ENCODE measurements at places on chromosomes 5 and 9.

- DNase-seq, result no peak
Observed at GRCh38 chr5:61687371-61687770, 355.3 kb downstream of the ZSWIM6 start.

DNA sequence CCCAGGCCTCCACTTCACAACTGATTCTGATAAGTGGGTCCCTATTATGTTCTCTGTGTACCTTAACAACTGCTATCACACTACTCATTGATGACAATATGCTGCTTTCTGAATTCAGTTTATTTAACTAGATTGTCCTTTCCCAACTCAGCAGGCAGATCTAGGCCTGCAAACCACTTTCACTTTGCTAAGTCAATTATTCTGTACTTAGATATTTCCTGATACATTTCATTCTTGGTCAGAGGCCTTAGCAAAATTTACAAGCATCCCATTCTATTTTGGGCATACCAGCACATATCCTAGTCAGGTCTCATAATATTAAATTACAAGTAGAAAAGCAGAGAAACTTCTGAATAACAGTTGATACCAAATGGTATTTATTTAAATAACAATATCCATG, 235.7 kb upstream of the HAPLN1 start:
- no peak for DNase-seq

- DNase-seq, result no peak
Observed at GRCh38 chr5:41517909-41518308, 7.5 kb upstream of the PLCXD3 start.

GRCh38 chr9:129416821-129417539, 203.9 kb downstream of the C9orf50 start:
- no peak for DNase-seq

- DNase-seq, result no peak
Observed at GRCh38 chr5:610011-610743, 2.0 kb upstream of the CEP72 start.

DNA sequence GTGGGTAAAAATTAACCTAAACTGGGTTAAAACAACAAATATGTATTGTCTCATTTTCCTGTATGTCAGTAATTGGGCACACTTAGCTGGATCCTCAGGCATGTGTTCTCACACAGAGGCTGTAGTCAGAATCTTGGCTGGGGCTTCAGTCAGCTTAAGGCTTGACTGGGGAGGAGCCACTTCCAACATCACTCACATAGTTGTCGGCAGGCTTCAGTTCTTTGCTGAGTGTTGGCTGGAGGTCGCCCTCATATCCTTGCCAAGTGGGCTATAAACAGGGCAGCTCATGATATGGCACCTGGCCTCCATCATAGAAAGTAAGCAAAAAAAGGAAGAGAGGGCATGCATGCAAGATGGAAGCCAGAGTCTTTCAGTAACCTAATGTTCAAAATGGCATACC, 173.0 kb downstream of the GIN1 start:
- no peak for DNase-seq

DNA sequence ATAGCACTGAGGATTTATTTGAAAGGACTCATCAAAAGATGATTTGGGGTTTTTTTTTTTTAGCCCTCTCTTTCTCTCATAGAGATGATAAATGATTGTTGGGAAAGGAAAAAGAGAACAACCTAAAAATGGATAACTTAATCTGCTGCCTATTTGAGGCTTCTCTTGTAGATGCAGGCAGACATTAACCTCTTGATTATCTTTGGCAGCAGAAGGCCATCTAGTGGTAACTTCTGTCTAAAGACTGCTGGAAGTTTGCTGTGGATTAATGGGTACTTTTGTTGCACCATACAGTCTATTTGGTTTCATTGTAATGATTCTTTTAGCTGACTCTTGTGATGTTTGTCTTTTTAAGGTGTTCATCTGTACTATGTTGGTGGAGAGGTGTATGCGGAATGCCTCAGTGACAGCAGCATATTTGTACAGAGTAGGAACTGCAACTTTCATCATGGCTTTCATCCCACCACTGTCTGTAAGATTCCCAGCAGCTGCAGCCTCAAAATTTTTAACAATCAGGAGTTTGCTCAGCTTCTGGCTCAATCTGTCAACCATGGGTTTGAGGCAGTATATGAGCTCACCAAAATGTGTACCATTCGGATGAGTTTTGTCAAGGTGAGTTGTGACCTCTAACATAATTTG, 18.8 kb downstream of the SMIM32 start:
- DNase-seq, result peak; percentile 15

DNA sequence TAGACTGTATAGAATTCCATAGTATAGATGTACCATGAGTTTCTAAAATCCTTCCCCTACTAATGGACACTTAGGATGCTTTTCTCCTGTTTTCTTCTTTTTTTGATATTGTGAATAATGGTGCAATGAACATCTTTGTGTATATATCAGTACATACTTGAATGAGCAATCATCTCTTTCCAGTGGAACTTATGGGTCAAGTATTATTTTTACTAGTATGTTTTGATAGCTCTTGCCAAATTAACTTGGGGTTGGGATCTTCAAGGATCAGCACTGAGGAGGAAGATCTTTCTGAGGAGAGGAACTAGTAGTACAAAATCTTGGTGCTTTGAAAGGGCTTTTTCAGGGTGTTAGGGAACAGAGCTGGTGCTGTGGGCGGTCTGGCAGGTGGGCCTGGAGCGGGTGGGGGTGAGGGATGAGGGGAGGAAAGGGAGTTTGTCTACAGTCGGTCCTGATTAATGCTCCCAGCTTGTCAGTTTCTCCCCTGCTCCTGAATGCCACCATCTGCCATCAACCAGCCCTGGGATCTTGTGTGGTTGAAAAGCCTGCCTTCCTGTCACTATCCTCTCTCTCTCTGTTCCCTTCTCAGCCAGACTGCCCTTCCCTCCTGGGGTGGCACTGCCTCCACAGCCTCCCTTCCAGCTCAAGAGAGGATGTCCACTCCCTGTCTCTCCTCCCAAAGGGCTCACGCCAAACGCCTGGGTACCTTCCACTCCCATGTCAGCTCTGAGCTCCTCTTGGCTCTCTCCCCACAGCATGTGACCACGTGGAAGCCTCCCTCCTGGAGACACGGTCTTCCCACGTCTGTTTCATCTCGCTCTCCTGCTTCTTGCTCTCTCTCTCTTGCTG, 185.9 kb downstream of the DAB2IP start:
- no peak for DNase-seq

DNA sequence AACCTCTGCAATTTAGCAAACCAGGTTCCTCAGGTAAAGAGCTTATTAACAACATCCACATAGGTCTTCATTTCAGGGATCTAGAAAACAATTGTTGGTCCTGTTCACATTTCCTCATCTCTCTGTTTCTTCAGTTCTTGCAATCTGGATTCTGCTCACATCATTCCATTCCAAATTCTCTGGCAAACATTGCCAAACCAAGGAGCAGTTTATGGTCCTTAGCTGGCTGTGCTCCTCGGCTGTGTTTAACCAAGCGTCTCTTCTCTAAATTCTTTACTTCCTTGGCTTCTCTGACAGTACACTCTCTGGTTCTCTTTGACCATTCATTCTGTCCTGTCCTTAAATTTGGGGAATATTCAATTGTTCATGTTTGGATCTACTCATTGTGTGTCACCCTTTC, 65.8 kb upstream of the RANBP3L start:
- DNase-seq, result no peak

- no peak for DNase-seq
Observed at GRCh38 chr5:170896779-170897178, 35.0 kb downstream of the RANBP17 start.

DNA sequence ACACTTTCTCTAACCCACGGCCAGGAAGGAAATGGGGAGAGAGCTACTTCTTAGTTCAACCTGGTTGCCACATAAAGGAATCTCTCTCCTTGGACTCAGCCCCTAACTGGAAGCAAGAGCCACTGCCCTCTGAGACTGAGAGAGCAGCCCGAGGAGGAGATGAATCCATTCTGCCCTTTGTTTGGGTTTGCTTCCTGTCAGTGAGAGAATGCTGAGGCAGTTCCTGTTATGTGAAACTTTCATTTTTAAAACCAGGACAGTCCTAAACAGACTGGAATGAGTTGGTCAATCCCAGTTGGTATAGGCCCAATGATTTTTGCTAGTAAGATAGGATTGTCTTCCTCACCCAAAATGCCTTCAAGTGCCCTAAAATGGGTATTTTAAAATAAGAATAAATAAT, 205.1 kb downstream of the NTRK2 start:
- DNase-seq, result no peak

GRCh38 chr9:124033967-124034366, 22.4 kb downstream of the LHX2 start:
- no peak for DNase-seq

DNA sequence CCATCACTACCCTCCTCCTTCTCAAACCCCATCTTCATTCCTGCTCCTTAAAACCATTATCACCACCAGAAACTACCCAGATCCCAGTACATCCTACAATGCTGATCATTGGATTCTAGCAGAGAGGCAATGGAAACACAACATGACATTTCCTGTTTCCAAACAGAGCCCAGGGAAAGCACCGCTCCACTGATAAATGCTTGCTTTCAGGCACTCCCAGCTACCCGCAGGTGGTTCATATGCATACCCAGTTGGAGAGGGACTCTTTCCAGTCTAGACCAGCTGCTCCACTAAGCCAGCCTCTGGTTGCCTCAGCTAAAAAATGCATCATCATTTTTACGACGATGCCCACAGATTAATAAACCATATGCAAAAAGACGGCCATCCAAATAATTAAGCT, 39.2 kb upstream of the ACO1 start:
- DNase-seq, result no peak

- no peak for DNase-seq
Observed at GRCh38 chr9:4106760-4107143, 193.1 kb downstream of the GLIS3 start.

GRCh38 chr9:13190040-13190439, 89.5 kb downstream of the MPDZ start:
- DNase-seq, result no peak

- DNase-seq, result no peak
Observed at GRCh38 chr9:13983607-13984006, 330.3 kb downstream of the NFIB start.

DNA sequence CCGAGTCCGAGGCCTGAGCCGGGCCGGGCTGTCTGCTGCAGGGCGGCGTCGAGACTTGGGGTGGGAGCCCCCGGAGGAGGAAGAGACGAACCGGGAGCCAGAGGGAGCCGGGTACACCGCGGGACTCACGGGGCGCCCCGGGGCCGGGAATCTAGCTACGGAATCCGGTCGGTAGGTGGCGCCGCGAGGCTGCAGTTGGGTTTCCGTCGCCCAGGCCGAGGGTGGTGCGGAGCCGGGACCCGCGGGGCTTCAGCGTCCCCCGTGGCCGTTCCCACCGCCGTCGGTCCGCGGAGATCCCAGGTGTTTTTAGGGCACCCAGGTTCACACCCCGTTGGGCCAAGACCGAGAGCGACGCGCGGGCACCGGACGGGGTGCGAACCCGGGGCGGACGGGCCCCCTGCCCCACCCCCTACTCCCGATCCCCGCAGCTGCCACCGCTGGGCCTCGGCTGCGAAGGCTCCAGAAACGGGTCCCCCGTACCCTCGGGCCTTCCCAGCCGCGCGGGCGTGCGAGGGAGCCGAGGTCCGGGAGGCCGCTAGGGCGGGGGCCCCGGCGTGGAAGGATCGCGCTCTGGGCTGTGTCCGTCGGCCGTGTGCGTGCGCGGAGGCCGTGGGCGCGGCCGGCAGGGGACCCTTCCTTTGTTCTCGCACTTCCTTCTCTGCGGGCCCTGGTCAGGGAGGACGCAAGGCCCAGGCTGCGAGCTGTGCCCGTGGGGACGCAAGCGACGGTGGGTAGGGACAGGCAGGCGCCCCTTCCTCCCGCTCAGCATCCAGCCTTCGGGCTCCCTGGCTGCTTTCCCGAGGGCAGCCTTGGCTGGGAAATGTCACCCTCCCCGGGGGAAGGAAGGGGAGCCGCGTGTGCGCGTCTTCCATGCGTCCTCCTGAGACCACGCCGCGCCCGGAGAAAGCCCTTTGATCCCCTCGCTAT, 146.6 kb downstream of the GAPVD1 start:
- no peak for DNase-seq

DNA sequence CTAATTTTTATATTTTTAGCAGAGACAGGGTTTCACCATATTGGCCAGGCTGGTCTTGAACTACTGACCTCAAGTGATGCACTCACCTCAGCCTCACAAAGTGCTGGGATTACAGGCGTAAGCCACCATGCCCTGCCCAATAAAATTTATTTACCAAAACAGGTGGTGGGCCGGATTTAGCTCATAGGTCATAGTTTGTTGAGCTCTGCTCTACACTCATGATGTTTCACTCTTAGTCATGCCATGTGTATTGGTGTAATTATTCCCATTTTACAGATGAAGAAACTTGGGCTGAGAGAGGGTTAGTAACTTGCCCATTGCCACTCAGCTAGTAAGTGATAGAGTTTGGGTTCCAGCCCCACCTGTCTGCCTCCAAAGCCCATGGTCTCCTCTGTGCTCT, 93.1 kb upstream of the WWC1 start:
- DNase-seq, result no peak

- DNase-seq, result no peak
Observed at GRCh38 chr9:124512806-124513204, 5.6 kb upstream of the NR5A1 start.

DNA sequence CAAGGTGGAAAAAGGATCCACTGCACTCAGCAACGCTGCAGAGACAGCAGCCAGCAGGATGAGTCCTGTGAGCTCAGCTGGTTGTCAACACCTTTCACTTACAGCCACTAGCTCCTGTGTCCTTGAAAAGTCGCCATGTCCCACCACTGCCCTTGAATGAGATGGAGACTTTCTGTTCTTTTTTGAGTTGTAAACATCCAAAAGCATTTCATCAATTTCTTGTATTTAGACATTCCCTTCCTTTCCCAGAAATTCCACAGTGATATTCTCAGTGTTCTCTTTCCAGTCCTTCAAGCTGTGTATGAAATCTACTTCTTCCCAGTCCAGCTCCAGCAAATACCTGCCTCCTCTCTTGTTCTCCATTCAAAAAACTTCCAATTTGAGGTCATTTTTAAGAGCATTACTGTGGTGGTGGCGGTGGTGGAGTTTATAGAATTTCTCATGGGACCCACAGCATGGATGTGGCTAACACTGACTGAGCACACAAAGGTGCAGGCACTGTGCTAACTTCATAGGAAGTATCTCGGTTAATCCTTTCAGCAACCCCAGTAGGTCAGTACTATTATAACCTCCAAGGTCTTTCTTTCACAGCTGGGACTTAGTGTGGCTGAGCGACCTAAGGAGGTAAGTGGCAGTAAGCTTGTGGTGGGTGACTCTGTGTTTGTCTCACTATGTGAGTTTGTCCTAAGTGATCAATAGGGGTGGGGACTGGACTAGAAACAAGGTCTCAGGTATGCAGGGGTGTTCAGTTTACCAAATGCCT, 15.0 kb upstream of the GPX3 start:
- peak; percentile 13 for DNase-seq

GRCh38 chr5:54795284-54795683, 190.1 kb downstream of the ESM1 start:
- DNase-seq, result no peak

GRCh38 chr5:64190562-64191306, 25.1 kb downstream of the RNF180 start:
- DNase-seq, result no peak

- DNase-seq, result no peak
Observed at GRCh38 chr9:2645569-2645968, 24.0 kb downstream of the VLDLR start.

DNA sequence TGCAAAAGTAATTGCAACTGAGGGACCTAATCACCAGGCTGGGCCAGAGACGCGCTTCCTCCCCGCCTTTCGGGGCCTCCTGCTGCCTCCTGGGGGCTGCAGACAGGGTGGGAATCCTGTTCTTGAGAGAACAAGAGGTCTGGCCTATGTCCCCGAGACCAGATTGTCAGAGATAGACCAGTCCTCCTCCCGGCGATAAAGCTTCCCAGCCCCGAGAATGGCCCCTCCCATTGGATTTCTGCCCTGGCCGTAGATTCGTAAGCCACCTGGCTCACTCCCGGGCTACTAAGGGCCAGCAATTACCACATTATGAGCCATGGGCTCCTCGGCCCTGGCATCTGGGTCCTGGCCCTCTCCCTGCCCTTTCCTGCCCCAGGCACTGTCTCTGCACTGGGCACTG, 70.4 kb downstream of the HRH2 start:
- DNase-seq, result no peak
